ENCODE measurements at places on chromosomes 2 and 18. TPM values are rescaled to one million over a fixed set of nuclear protein-coding genes. Genes with fewer than 3 reads are reported as not detected.
A peak's percentile ranks its signal among the peaks of the same experiment; 100 is the strongest.

GRCh38 chr2:216410550-216410949, 1.7 kb upstream of the SMARCAL1 start:
- no peak for DNase-seq

Gene TMEM37
- 2.1 TPM for total RNA-seq

Gene CYTIP
- 0.08 TPM for total RNA-seq

- DNase-seq = peak; percentile 79
These were observed 13.8 kb downstream of the MLPH start for GRCh38 chr2:237500681-237501424.

- DNase-seq = no peak
These were observed 1367.2 kb upstream of the SLC39A10 start for GRCh38 chr2:194289712-194290346.

GRCh38 chr2:6336752-6337471, 528.8 kb downstream of the CMPK2 start:
- no peak for DNase-seq

DNA sequence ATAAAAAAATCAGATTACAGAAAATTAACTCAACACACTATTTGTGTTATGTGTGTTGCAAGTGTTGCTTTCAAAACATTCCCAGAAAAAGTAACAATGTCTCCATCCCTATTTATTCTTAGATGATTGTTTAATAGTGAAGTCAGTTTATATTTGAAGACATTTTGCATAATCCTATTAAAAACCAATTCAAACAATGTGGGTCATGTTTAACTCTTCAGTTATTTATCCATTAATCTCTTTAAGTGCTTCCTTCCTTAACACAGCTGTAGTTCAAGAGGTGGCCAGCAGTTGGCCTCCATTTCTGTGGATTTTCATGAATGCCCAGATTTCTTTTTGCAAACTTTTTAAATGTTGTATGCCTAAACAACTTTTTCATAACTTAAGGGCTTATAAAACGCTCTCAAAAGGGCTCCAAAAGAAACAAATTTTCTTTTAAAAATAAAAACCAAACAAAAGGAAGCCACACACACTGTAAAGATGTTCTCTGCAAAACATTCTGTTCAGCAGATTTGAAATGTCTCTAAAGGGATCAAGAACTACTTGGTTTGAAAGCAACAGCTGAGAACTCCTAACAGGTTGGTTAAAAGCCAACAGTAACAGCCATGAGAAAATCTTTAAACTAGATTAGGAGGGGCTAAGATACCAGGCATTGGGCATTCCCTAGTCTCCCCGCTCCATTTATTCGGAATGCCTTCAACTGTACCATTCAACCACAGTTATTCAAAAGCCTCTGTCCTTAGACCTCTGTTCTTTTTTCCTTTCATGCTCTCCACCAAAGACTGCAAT, 71.5 kb downstream of the THADA start:
- no peak for DNase-seq

GRCh38 chr2:19863303-19864041, 38.3 kb downstream of the TTC32 start:
- peak; percentile 72 for DNase-seq

DNA sequence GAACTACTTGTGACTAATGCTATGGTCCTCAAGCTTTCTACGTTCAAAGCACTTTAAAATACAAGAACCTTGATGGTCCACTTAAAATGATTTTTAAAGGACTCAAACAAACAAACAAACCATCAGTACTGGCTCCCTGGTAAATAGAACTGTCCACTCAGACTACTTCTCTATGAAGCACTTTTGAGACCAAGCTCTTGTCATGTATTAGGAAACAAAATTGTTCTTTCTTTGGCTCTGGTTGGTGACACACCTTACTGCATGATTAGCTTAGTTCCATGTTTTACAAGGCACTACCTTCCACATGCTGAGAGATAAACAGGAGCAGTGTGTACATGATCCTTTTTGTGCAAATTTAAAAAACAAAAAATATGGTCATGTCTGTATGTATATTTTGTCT, 19.7 kb downstream of the DARS1 start:
- no peak for DNase-seq

Gene FER1L5
- 0.05 TPM for total RNA-seq

DNA sequence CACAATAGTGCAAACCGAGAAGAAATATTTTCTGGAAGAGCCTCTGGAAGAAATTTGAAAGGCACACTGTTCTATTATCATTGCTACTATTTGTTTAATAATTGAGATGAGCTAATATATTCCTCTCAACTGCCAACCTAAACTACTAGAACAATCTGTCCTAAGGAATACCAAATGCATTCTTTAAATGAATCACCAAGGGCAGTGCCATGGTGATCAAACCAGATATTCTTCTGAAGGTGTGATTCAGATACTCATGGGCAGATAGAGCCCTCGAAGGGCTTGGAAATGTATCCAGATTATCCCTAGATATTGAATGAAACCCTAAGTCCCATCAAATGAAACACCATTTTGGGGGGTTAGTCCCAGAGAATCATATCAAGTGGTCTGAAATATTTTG, 76.6 kb downstream of the FIGN start:
- no peak for DNase-seq

GRCh38 chr2:127101756-127102477, 5.0 kb downstream of the BIN1 start:
- DNase-seq = no peak

GRCh38 chr2:206056286-206056685, 29.7 kb downstream of the INO80D start:
- no peak for DNase-seq

Gene TGIF1
- 264 TPM for total RNA-seq

DNA sequence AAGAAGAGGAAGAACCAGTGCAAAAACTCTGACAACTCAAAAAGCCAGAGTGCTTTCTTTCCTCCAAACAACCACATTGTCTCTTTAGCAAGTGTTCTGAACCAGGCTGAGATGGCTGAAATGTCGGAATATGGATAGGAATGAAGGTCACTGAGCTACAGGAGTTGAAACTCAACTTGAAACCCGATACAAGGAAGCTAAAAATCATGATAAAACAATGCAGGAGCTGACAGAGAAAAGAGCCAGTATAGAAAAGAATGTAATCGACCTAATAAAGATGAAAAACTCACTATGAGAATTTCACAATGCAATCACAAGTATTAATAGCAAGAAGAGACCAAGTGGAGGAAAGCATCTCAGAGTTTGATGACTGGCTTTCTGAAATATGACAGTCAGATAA, 15.0 kb upstream of the EIF2AK3 start:
- DNase-seq = no peak

Gene RAD51AP2
- total RNA-seq = not detected
